Tibial nerve (tissue), 4 donors: ENCODE measurements at places on chromosomes 2 and 18. TPM values are rescaled to one million over a fixed set of nuclear protein-coding genes. Genes with fewer than 3 reads are reported as not detected.
A peak's percentile ranks its signal among the peaks of the same experiment; 100 is the strongest.

GRCh38 chr18:37565101-37565976 lies at the start of gene CELF4:
TSS of gene CELF4 (minus strand) at chr18:37565798.
- no peak for DNase-seq
- peaks cover 35% of the 10 kb centered on the region for H3K4me1 ChIP-seq
- H3K4me3 ChIP-seq, result peak within 1 kb of the TSS; percentile 28
- H3K36me3 ChIP-seq, result no peaks in the 10 kb centered on the region

GRCh38 chr2:70565039-70565731 lies 11.6 kb upstream of the TGFA start:
- no peak overlapping the region for H3K27ac ChIP-seq

GRCh38 chr2:38912619-38913018 lies 22.9 kb downstream of the ARHGEF33 start:
- H3K27me3 ChIP-seq, result no peaks in the 10 kb centered on the region
- DNase-seq, result no peak
- H3K27ac ChIP-seq, result no peak overlapping the region
- no peaks in the 10 kb centered on the region for H3K36me3 ChIP-seq
- H3K4me1 ChIP-seq, result no peaks in the 10 kb centered on the region

DNA sequence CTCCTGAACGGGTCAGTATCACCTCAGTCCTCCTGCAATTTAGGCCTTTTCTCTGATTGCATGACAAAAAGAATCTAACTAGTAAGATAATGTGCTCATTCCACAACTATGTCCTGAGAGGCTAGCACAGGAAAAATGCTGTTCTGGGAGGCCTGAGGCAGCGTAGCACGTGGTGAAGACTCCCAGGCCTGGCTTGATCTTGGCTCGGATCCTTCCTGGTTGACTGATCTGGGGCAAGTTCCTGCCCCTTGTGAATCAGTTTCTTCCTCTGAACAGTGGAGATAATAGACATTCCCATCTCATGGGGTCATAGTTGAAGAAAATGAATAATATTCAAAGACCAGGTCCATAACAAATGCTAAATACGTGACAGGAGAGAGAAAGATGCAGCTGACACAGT lies 12.3 kb downstream of the FBLN7 start:
- no peak overlapping the region for H3K4me3 ChIP-seq
- DNase-seq, result no peak
- H3K27me3 ChIP-seq, result no peaks in the 10 kb centered on the region
- no peaks in the 10 kb centered on the region for H3K4me1 ChIP-seq
- no peak overlapping the region for H3K27ac ChIP-seq

- no peak for DNase-seq
- H3K4me1 ChIP-seq, result peaks cover 11% of the 10 kb centered on the region
- no peak overlapping the region for H3K4me3 ChIP-seq
- no peak overlapping the region for H3K27ac ChIP-seq
- no peaks in the 10 kb centered on the region for H3K36me3 ChIP-seq
- no peaks in the 10 kb centered on the region for H3K27me3 ChIP-seq
Observed at GRCh38 chr18:48787203-48788151, 163.3 kb downstream of the SMAD7 start.

DNA sequence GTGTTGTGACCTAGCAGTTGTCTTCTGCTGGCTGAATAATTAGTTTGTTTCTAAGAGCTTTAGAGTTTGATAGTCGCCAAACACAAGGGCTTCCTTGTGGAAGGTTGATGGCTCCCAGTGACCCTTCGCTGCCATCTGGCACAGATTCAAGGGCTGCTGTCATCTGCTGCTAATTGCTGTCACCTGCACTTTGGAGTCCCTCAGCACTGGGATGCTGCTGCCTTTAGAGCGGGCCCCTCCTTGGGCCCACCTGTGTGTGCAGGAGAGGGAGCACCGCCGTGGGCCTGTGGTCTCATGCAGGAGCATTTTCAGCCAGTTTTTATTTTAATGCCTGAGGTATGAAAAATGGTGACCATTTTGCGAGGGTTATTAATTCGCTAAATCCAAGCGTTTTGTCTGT lies 154.0 kb upstream of the NFATC1 start:
- no peak overlapping the region for H3K4me3 ChIP-seq
- no peaks in the 10 kb centered on the region for H3K4me1 ChIP-seq
- no peak for DNase-seq
- H3K36me3 ChIP-seq, result peaks cover 12% of the 10 kb centered on the region
- H3K27ac ChIP-seq, result no peak overlapping the region

GRCh38 chr18:54880395-54881105 lies 52.3 kb downstream of the RAB27B start:
- no peaks in the 10 kb centered on the region for H3K36me3 ChIP-seq
- DNase-seq, result no peak
- H3K4me3 ChIP-seq, result no peak overlapping the region
- no peak overlapping the region for H3K27ac ChIP-seq
- H3K27me3 ChIP-seq, result no peaks in the 10 kb centered on the region
- H3K4me1 ChIP-seq, result no peaks in the 10 kb centered on the region

- DNase-seq, result no peak
- H3K27ac ChIP-seq, result no peak overlapping the region
- no peaks in the 10 kb centered on the region for H3K36me3 ChIP-seq
- H3K27me3 ChIP-seq, result no peaks in the 10 kb centered on the region
Observed at GRCh38 chr2:241942416-241943208, 73.1 kb downstream of the RTP5 start.

DNA sequence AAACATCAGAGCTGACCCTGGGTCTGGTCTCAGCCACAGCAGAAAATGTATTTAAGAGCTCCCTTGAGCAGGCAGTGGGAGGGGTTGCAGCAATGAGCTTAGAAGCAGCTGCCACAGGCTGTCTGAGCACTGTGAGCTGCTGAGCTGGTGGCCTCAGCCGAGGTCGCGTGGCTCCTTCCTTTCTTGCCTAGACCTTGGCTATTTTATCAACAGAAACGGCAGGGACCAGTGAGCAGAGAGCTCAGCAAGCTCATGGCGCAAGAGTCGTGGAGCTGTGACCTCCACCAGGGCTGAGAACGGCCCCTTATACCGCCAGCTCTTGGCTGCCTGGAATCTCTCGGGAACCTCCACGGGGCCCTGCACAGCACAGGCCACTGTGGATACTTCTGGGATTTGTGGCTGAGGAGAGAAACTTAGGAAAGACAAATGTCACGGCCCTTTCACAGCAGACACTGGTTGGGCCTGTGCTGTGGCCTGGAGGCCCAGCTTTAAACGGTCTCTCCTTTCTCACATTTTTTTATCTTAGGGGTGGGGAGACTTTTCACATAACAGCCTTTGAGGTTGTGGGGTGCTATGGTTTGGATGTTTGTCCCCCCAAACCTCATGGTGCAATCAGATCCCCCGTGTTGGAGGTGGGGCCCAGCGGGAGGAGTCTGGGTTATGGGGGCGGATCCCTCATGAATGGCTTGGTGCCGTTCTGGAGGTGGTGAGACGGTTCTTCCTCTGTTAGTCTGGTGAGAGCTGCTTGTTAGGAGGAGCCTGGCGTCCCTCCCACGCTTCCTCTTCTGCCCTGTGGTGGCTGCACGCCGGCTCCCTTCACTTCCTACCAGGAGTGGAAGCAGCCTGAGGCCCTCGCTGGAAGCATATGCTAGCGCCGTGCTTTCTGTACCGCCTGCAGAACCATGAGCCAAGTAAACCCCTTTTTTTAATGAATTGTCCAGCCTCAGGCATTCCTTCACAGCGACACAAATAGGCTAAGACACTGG lies 1.7 kb downstream of the ALLC start:
- no peak for DNase-seq
- no peak overlapping the region for H3K27ac ChIP-seq
- H3K27me3 ChIP-seq, result no peaks in the 10 kb centered on the region
- H3K36me3 ChIP-seq, result no peaks in the 10 kb centered on the region
- H3K4me1 ChIP-seq, result peaks cover 3% of the 10 kb centered on the region

DNA sequence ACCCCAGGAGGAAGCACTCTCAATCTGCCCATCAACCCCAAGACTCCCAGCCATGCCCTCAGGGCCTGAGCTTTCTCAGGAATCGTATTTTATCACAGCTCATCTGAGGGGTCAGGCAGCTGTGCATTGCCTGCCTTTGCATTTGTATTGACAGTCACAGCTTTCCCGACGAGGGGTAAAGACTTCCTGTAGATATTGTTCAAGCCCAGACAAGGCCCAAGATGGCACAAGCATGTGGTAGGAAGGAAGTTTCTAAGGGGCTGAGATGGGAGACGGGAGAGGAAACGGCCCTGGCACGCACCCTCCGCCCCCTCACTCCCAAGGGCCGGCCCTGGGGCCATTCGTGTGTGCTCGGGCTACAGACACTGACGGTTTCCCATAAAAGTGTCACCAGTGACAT lies 34.2 kb upstream of the PRLH start:
- no peaks in the 10 kb centered on the region for H3K4me1 ChIP-seq
- DNase-seq, result no peak
- H3K4me3 ChIP-seq, result no peak overlapping the region
- peaks cover 5% of the 10 kb centered on the region for H3K36me3 ChIP-seq

GRCh38 chr2:16726147-16726546 lies 60.5 kb upstream of the CYRIA start:
- no peak overlapping the region for H3K27ac ChIP-seq
- H3K27me3 ChIP-seq, result no peaks in the 10 kb centered on the region
- H3K4me1 ChIP-seq, result no peaks in the 10 kb centered on the region
- no peak overlapping the region for H3K4me3 ChIP-seq
- no peak for DNase-seq
- no peaks in the 10 kb centered on the region for H3K36me3 ChIP-seq

- no peak overlapping the region for H3K4me3 ChIP-seq
- H3K27ac ChIP-seq, result no peak overlapping the region
- no peaks in the 10 kb centered on the region for H3K27me3 ChIP-seq
- DNase-seq, result no peak
- no peaks in the 10 kb centered on the region for H3K36me3 ChIP-seq
- H3K4me1 ChIP-seq, result no peaks in the 10 kb centered on the region
Observed at GRCh38 chr2:71685073-71685848, 231.9 kb downstream of the DYSF start.

Gene THUMPD2
- total RNA-seq, result 23.7 TPM

Gene CCBE1
- 1.5 TPM for total RNA-seq

Gene CYP1B1
- total RNA-seq, result 242 TPM

Gene CAPN14
- not detected for total RNA-seq

Gene POTEC
- total RNA-seq, result not detected

Gene STPG4
- not detected for total RNA-seq

Gene SCN2A
- 0.20 TPM for total RNA-seq

Gene TANK
- 68.6 TPM for total RNA-seq
